SK-N-SH (cell line): ENCODE measurements at places on chromosomes 1 and 21.

DNA sequence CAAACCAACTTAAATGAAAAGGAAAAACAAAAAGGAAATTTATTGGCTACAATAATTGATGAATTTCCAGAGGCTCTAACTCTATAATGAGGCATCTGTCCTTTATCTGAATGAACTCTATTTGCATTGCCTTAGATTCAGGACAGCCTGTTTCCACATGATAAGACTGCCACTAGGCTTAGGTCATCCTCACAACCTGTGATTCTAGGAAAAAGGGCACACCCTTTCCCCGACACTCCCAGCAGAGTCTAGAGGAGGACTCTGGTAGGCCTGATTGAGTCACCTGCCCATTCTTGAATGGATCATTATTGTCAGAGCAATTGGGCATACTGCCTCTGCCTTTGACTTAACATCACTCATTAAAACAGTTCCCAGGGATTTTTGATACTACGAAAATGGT is 262.8 kb downstream of the TPR start:
- no peak for DNase-seq

DNA sequence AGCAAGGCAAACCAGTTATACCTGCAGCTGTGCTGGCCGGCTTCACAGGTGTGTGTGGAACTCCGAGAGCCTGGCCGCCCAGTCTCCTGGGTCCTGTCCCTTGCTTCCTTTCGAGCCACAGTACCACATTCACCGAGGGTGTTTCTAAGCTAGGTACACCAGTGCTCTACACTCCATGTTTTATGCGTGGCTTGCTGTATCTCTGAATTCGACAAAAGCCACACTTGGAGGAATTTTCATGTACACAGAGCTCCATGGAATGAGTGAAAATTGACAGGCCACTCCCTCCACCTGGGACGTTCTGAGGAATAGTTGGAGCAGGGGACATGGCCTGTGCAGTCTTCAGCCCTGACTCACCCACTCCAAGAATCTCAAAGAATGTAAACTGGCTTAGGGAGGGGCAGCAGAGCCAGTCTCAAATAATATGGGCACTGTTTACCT is 14.0 kb downstream of the ETS2 start:
- no peak for DNase-seq

DNA sequence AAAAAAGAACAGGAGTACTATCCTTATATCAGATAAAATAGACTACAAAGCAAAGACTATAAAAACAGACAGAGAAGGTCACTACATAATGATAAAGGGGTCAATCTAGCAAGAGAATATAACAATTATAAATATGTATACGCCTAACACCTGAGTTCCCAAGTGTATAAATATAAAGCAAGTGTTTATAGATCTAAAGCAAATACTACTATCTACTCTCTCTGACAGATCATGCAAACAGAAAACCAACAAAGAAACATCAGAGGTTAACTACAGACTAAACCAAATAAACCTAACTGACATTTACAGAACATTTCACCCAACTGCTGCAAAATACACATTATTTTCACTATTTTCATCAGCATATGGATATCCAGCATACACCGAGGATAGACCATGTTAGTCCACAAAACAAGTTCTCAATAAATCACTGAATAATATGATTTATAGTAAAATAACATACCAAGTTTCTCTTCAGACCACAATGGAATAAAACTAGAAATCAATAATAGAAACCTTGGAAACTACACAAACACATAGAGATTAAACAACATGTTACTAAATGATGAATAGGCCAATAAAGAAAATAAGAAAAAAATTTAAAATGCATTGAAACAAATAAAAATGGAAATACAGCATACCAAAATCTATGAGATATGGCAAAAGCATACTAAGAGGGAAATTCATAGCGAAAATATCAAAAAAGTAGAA is 22.7 kb downstream of the UCHL5 start:
- no peak for DNase-seq

GRCh38 chr1:196152975-196153374 is 455.3 kb downstream of the KCNT2 start:
- DNase-seq = no peak

DNA sequence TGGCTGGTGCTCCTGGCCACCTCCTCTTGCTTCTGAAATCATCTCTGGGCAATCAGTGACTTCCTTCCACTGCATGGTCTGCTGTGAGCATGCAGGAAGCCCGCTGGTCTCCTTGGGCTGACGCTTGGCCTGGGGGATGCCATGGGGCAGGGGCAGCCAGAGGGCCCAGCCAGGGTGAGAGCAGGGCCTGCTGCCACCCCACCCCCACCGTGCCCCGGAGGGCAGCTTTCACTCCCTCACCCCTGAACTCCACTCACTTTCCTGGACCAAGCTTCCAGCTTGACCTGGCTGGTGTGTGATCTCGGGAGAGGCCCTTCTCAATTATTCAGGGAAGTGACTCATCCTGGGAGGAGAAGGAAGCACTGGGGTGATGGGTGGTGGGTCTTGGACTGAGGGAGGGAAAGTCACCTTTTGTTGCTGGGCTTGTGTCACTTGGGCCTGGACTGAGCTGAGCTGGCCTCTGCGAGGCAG is 270.2 kb upstream of the CSF3R start:
- no peak for DNase-seq

GRCh38 chr1:167196166-167196565 is 24.5 kb upstream of the POU2F1 start:
- DNase-seq = no peak

GRCh38 chr1:160260406-160261382 is 1.7 kb downstream of the DCAF8 start:
- DNase-seq = no peak

GRCh38 chr1:208213786-208214185 is 30.4 kb downstream of the PLXNA2 start:
- DNase-seq = no peak
